Epithelial cell of esophagus (primary cell): ENCODE measurements at places on chromosomes 11 and 22.

GRCh38 chr11:29125606-29126005 lies 891.2 kb downstream of the KCNA4 start:
- no peak for DNase-seq

DNA sequence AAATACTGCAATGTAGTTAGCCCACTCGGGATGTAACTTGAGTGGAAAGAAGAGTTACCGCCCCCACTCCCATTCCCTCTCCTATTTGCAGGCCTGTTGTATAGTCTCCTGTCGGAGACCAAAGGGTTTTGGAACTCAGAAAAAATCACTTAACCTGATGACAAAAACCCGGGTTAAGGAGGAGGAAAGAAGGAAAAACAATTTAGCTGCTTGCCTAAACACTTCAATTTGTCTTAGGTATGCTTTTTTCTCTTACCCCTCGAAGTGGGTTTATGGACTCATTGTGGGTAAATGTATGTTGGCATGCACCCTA lies 2.2 kb downstream of the YAP1 start:
- DNase-seq: no peak

DNA sequence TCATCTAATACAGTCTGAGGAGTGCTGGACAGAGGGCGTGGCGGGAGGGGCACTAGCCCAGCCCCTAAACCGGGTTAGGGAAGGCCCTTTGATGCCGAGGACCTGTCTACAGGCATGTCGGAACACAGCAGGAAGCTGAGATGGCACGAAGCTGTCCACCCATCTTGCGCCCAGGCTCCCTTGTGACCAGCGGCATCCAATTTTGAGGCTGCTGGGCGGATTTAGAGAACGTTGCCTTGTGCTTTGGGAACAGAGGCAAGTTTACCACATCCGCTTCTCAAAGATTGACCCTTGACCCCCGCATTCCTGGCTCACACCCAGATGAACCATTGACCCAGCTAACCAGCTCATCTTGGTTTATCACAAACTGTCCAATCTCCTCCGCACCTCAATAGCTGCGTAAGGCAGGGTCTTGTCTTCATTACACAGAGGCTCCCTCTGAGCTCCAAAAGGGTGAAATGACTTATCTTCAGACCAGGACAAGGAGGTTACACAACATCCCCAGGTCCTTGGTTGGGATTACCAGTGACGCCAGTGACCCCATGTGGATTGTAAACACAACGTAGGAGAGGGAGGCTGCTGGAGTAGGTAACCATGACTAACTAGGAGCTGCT lies 4.5 kb downstream of the FAM83F start:
- DNase-seq: peak; percentile 83

GRCh38 chr22:26439559-26439958 lies 10.5 kb downstream of the ASPHD2 start:
- DNase-seq: no peak

DNA sequence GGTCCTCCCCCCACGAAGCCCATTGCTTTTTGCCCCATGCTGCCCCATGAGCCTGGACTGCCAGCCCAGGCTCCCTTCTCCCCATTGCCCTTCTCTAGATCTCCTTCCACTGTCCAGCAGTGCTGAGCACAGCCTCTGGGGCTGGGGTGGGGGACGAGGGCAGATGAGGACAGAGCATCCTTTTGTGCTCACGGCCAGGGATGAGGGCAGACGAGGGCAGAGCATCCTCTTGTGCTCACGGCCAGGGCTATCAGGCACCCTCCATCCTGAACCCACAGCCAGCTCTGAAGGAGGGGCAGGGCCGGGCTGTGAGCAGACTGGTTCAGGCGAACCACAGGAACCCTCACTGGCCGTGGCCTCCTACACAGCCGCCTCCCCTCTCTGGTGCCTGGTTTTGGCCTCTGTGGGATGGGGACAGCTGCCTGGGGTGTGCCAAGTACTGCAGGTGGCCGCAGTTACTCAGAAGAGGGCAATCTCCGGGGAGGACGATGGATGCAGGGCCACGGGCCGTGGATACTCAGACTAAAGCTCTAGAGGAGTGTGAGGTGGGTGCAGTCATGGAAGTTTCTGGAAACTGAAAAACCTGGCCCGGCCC lies 1258.8 kb downstream of the BRD1 start:
- DNase-seq: no peak

- DNase-seq: no peak
Observed at GRCh38 chr11:132665205-132665604, 867.1 kb downstream of the OPCML start.

DNA sequence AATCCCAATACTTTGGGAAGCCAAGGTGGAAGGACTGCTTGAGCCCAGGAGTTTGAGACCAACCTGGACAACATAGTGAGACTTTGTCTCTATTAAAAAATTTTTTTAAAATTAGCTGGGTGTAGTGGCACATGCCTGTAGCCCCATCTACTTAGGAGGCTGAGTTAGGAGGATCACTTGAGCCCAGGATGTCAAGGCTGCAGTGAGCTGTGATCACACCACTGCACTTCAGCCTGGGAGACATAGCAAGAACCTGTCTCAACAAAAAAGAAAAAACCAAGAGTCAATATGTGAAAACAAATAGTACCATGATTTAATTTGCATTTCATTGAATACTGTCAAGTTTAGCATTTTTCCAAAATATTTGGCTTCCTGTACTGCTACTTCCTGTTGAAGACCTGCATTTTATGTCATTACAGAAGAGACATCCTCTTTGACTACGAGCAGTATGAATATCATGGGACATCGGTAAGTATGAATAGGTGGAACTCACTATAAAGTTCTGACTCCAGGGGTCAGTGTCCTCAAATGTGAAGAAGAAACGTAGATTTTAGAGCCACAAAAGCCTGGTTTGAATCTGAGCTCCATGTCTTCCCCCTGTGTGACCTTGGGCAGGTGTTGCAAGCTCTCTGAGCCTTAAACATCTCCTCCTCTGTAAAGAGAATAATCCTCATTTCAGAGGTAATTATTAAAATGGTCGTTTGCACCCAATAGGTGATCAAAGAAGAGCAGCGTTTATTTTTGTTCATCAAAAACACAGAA lies 16.0 kb downstream of the CDC45 start:
- DNase-seq: peak; percentile 55

DNA sequence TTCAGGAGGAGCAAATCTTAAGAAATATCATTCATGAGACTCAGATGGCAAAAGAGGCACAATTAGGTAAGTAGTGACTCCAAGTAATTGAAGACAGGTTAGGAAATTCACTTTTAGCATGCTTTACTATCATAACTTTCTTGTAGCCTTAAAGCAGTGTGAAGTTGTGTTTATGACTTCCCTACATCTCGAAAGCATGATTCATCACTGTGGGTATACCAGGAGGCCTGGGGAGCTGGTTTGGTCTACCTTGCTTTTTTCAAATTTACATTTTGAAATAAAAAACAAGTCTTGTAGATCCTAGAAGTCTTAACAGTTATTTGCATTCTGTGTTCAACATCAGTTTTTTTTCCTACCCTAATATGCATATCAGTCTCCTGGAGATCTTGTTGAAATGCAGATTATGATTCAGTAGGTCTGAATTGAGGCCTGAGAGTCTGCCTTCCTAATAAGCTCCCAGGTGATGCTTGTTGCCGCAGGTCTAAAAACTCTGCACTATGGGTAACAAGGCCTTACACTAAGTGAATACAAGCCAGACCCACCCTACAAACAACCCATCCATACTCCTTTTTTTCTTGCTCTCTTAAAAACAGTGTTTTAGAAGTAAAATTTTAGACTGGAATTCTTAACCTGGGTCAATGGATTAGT lies 41.4 kb downstream of the TTC17 start:
- DNase-seq: peak; percentile 22

DNA sequence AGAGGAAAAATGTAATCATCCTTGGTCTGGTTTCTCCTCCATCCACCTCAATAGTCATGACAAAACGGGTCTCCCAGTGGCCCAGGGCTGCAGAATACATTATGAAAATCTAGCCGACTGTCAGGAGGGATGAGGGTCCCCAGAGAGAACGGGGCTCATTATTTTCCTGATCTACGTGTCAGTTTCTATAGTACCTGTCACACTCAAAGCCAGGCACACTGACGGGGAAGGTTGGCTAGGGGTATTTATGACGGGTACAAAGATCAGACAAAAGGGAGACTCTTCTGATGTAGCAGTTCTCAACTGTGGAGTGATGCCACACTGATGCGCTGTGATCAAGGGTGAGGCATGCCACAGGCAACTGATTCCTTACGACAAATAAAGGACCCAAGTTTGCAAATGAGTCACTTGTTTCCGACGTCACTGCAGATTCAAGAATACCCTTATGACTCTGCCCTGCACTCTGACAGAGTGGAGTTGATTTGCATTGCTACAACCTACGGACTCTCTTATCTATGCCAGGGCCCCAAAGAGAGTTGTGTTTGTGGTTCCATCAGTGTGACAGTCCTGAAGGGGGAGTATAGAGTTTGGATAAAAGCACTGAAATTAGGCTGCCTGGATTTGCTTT lies 188.2 kb upstream of the TBCEL start:
- no peak for DNase-seq

GRCh38 chr22:39024519-39025308 lies 3.8 kb downstream of the APOBEC3D start:
- DNase-seq: no peak

- no peak for DNase-seq
Observed at GRCh38 chr11:2122222-2122906, 16.8 kb downstream of the IGF2 start.

GRCh38 chr11:120011836-120012235 lies 126.1 kb downstream of the TRIM29 start:
- no peak for DNase-seq

DNA sequence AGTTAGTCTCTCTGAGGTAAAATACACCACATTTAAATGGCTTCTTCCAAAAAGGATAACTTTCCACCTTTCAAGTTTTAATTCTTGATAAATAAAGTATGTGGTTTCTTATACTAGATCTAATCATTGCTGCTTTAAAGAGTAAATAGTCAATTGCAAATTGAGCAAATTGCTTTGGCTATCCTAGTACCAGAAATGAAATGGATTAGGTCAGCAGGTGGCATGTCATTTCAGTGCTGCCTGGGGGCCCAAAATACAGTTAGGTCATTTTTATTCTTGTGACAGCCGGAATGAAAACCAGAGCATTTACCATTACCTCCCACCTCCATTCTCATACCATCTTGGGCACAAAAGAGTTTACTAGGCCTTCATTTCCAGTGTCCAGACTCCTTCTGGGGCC lies 70.2 kb downstream of the PHF21A start:
- DNase-seq: no peak

DNA sequence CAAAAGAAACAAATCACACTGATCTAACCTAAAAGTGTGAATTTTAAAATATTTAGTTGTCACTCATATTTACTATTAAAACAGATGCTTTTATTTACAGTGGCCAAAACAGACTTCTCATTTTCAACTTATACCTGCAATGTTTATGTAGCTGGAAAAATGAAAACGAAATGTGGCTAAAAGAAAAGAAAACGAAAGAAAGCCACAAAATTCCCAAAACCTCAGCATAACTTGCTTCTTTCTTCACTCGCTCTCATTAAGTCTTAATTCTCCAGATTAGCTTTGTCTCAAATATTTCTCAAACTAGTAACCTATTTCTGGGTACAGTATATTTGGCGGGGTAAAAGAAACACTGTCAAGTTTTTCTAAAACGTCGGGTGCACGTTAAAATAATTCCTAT lies 693 bp downstream of the CSTF3 start:
- DNase-seq: no peak
